ENCODE measurements at places on chromosomes 3 and 15.
A peak's percentile ranks its signal among the peaks of the same experiment; 100 is the strongest.

DNA sequence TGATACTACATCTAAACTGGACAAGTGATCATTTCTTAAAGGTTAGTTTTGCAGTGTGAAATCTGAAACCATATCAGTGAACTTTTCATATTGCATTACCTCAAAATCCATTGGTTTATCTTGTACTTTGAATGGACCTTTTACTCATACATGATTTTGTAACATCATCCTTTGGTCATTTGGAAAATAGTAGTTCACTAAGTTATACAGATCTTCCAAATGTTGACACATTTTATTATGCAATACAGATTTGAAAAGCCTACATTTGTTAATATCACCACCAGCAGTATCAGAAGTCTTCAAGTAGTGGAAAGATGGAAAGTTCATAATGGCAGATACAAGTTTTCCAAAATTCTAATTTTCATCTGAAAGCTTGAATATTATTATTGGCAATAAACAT lies 64.0 kb upstream of the CDV3 start:
- DNase-seq: no peak

DNA sequence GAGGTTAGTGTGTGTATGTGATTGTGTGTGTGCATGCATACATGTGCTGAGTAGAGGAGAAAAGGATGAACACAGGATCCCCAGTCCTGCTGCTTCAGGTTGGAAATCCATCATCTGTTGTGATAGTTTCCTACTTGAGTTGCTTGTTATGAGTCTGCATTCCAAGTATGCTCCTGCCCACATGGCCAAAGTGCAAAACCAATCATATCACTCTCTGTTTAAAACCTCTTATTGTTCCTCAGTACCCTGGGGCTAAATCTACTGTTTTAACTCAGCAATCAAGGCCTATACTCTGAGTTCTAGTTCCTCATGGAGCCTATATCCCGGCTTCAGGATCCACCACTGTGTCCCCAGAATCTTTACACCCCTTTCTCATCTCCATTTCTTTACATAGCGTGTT lies 139.9 kb upstream of the TLE3 start:
- no peak for DNase-seq

DNA sequence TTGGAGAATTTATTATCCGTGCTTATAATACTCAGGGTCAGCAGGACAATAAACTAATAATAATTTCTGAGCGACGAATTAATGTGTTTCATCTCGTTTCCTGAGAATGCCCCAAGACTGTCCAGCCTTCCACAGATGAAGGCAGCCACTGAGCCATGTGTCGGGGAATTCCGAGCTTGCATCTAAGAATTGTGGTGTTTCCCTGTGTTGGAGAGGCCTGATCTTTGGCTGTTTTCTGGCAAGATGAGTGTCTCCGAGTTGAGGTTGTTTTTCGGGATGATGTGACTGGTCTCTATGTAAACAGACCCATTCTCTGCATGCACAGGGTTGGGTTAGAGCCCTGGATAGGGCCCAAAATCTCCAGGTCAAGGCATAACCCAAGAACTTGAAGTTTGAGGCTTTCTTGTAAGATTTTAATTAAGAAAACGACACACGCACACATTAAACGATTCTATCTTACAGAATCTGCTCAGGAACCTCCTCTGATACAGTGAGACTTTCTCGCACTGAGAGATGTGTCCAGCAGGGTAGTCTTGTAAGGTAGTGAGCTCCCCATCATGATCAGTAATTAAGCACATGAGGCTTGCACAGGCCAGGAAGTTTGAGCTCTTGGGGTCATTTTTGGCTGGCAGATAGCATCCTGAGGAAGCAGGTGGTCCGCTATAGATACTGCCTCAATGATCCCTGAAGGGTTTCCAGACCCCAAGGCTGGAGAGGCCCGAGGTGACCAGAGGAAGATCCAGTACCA lies 14.4 kb downstream of the FGD5 start:
- no peak for DNase-seq

- DNase-seq: peak; percentile 25
Measured at GRCh38 chr15:45448066-45448915, 69.9 kb upstream of the GATM start.

DNA sequence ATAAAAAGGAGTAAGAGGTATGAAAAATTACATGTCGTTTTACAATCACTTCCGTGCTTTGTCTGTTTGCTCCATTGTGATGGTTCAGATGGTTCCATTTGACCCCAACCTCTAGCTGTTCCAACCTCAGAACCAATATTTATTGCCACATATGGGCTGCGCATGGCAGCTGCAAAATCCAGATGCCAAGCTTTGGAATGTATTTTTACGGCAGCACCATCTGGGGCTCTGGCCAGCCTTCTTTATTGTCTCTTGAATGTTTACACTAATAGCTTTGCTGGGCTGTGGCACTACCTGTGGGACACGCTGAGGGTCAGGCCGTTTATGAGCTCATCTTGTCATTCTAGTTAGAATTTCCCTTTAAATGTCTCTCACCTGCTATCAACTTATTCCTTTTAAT lies 219.8 kb downstream of the ROBO2 start:
- DNase-seq: no peak

- no peak for DNase-seq
Measured at GRCh38 chr15:86649277-86649676, 569.6 kb downstream of the AGBL1 start.

DNA sequence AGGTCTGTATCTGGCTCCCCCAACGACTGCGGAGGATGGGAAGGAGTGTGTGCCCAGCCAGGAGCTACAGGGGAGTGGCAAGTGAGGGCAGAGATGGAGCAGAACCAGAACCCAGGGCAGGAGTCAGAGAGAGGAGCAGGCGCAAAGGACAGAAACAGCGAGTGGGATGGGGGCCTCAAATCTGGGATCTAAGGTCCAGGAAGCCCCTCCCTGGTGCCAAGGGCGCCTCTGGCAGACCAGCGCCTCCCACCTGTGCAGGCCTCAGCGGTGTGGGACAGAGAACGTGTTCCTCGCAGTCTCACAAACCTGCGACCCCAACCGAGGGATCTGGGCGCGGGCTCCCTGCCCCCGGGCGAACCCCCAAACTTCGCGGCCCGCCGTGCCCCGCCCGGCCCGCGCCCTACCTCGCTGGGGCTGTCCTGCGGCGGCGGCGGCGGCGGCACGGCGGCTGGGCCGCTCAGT lies 301 bp downstream of the PCBP4 start:
- no peak for DNase-seq

DNA sequence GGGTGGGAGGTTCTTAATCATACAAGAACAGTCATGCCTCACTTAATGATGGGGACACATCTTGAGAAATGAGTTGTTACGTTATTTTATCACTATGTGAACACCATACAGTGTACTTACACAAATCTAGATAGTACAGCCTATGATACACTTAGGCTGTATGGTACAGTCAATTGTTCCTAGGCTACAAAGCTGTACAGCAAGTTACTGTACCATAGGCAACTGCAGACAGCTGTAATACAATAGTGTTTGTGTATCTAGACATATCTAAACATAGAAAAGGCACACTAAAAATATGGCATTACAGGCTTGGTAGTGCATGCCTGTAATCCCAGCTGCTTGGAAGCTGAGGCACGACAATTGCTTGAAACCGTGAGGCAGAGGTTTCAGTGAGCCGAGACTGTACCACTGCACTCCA lies 55.7 kb upstream of the PLXND1 start:
- DNase-seq: no peak

DNA sequence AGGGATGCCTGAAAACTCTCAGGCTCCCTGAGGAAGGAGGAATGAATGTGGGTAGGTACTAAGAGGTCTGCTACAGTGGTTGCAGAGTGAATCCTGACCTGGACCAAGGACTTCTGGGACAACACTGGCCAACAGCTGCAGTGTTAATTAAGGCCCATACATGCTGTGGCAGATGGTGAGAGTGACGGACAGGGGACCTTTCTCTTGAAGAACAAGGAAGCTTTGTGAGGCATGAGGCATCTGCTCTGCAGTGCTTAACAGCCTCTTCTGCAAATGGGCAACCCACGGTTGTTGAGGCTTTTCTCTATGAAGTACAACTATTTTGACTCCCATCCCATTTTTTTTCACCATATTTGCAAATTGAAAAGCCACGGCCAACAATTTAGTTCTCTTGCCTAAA lies 26.6 kb upstream of the ACAN start:
- no peak for DNase-seq

GRCh38 chr15:55694652-55695150 lies 48.3 kb downstream of the PRTG start:
- DNase-seq: peak; percentile 3

GRCh38 chr15:98647026-98647773 lies 1.1 kb upstream of the IGF1R start:
- DNase-seq: peak; percentile 53

DNA sequence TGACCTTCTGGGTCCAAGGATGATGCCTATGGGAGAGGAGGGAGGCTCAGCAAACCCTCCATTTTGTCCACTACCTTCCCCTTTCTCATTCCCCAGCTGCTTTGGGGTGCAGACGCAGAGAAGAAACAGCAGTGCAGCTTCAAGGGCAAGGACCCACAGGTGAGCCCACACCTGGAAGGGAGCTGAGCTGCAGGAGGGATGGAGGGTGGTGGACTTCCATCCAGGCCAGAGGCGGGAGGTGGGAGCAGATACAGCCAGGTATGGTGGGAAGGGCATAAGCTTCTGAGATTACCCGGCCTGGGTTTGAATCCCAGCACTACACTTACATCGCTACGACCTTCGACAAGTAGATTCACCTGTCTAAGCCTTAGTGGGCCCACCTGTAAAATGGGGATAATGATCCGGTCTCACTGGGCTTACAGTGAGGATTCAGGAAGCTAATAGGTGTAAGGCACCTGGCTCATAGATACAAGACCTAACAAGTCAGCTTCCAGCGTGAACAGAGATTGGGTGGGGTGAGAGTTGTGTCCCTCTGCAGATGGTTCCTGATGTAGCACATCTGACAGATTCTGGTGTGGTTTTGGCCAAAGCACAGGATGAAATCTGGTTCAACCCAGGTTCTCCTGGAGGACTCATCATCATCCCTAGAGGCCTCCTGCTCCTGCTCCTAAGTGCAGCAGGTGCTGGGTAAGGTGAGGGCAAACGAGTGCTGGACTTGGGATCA lies 15.9 kb downstream of the CIB1 start:
- DNase-seq: no peak

DNA sequence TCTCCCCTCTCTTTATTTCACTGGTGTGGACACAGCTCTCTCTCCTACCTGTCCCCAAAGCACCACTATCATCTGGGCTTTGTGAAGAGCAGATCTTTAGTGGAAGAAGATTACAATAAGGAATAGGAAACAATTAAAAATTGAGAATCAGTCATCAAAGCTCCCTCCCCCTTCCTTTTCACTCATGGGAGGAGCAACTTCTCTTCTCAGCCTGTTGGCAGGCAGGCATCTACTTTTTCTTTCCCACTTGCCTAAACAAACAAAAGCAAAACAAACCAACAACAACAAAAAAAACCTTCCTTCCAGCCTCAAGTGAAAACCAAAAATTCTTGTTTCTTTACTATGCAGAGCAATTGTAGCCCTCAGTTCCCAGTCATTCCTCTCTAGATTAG lies 125.5 kb upstream of the BHLHE40 start:
- DNase-seq: no peak

All from CD4-positive, alpha-beta T cell treated with Interleukin-21 for 1 hour (primary cell).